ENCODE measurements at places on chromosomes 1 and 21.

GRCh38 chr1:171794085-171794484, 12.6 kb downstream of the METTL13 start:
- DNase-seq, result no peak

DNA sequence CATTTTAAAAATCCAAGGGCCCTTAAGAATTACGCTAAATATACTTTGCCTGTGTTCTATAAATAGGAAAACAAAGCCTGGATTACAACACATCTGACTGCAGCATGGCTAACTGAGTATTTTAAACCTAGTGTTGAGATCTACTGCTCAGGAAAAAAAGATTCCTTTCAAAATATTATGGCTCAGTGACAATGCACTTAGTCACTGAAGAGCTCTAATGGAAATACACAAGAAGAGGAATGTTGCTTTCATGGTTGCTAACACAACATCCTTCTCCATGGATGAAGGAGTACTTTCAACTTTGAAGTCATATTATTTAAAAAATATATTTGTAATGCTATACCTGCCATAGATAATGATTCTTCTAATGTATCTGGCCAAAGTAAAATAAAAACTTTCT, 248.3 kb upstream of the NEGR1 start:
- DNase-seq, result no peak

DNA sequence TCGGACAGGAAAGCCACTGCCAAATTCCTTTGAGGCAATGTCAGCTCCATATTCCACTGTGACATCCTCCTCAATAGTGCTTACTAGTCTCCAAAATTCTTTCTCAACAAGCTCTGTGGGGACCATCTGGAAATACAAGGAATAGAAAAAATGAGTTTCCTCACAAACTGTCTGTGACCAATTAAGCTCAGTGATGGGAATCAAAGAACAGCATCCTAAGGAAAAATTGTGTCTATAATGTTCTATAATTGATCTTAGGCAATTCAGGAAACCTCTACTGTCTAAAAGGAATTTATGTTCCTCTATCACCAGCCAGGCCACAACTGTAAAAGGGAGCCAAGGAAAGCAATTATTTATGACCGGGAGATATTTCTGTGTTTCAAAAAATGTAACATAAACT, 46.1 kb upstream of the SYT2 start:
- no peak for DNase-seq

DNA sequence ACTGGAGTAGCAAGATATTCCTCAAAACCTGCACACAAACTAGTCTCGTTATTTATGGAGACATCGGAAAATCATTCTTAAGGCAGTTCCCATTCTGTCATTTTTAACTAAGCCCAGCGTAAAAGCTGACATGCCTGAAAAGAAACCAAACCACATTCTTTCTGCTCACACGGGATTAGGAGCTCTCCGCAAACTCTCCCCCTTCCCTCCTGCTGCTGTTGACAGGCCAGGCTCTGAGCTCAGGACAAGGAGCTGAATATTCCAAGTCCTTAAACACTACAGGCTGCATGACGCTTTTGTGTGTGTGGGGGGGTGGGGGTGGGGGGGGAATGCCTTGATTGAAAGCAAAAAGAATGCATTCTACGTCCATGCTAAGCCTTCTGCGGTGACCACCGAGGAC, 5.2 kb downstream of the OLIG1 start:
- DNase-seq, result no peak

DNA sequence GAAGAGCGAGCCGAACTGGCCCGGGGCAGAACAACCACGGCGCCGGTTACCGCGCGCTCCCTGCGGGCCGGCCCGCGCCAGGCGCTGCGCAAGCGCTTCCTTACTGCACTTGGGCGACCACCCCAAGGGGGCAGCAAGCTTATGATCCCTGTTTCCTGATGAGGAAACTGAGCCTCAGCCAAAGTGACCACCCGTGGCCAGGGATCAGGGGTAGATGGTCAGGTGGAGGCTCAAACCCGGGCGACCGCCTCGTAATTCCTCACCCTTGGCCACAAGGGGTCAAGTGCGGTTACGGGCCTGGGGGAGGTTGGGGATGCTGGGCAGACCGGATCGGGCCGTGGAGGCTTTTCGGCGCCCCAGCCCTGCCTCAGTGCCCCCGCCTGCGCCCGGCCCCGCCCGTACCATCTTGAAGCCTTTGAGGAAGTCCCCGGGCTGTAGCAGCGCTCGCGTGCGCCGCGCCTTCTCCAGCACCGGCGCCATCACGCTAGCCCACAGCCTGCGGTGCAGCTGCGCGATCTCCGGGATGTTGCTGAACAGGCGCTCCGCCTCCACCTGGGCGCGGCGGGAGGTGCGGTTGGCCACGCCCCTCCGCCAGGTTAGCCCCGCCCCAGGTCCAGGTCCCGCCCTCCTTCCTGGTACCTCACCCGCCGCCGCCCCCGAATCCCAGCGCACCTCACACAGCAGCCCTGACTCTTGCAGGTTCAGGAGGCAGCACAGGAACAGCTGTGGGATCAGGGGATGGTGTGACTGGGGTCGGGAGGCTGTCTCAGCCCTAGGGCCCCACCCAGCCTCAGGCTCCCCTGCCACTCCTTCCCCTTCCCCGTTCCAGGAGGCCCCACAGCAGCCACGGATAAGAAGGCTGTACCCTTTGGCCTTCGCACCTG, 5.4 kb upstream of the TNFRSF25 start:
- no peak for DNase-seq

GRCh38 chr1:23544444-23545389, 13.7 kb upstream of the E2F2 start:
- peak; percentile 61 for DNase-seq

GRCh38 chr1:202105571-202106339, 17.0 kb upstream of the GPR37L1 start:
- DNase-seq, result peak; percentile 24

DNA sequence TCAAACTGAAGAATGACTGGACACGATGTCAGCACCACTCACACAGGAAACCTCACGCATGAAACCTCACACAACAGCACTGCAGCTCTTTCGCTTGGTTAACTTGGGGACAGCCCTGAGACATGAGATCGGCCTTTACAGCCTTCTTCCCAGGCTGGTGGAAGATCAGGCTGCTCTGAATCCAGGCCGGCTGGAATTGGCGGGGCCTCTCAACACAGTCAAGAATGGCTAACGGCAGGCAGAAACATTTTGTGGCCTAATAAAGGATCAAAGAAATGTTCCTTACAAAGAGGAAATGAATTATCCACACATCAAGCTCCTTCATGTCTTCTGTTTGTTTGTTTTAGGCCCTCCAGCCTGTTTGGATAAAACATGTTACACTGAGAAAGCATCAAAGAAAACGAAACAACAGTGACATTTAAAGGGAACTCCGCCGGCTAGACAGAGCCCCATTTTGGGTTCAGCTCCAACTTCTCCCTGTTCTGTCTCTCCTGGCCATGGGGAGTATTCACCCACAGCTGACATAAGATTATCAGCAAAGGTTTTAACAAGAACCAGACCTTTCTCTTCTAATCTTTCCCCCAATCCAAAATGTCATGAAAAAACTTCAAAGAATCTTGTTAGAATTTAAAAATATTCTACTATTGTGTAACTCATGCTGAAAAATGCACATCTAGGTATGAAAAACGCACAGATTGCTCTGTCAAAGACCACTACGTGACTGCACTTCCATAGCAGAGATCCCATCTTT, 131.2 kb downstream of the SLC45A1 start:
- no peak for DNase-seq

DNA sequence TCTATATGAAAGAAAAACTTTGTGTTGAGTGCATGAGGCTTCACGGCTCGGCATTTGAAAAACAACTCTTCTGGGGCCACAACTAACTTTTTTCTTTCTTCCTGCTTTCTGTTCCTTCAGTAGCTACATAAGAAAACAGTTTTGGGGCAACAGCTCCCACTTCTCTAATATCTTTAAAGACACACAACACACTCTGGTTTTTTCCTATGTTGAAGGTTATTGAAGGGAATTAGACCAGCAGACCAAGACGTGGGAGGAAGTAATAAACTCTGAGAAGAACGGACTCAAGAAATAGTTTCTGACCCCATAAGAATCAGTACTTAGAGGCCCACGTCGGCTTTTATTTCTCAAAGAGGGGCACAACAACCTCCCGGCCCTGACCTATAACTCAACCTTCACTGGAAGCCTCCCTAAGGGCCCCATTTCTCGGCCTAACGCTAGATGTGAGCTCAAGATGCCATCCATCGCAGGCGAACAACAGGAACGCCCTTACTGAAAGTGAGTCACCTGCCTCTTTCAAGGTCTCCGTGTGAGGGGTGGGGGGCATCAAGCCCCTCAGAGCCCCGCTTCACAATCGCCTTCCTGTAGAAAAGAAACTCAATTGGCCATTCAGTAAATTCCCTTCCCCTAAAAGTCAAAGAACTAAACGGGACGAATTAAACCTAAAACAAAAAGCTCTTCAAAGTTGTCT, 844 bp downstream of the ZMYM6 start:
- no peak for DNase-seq

DNA sequence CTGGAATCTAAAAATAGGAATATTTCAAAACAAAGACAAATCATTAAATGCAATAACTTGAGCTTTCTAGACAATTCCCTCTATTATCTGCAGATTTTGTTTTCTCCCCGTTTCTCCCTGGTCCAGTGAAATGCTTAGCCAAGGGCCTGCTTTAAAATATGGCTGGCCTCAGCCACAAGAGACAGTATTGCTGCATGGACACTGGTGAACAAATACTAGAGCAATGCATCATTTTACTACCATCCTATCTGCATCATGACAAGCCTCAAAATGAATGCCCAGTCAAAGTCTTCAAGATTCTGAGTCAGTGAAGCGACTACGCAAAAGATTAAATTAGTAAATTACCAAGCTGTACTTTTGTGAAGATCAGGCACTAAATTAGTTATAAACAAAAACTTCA, 80.5 kb downstream of the ENAH start:
- DNase-seq, result no peak

GRCh38 chr1:34865573-34865972, 6.0 kb upstream of the SMIM12 start:
- no peak for DNase-seq

GRCh38 chr1:60759291-60759690, 323.1 kb upstream of the NFIA start:
- no peak for DNase-seq

GRCh38 chr1:166703726-166704462, 135.4 kb upstream of the POGK start:
- no peak for DNase-seq

DNA sequence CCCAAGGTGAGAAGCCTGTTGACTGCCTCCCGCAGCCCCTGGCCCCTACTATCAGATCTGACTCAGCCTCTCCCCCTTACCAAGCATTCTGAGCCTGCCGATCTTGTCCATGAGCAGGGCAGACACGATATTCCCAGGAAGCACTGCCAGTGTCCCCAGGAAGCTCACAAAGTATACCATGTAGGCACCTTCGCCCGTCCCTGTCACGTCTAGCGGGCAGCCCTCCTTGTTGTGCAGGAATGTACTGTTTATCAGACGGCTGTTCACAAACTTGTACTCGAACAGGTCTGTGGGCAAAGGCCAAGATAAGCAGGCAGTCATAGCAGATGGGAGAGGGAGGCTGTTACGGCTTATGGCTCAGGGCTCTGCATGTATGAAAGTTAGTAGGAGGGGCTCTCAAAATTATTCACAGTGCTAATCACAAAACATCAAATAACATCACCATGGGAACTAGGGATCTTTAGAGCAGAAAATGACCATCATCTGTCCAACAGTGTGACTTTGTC, 7.3 kb downstream of the BOLA1 start:
- no peak for DNase-seq

GRCh38 chr1:20353836-20354235, 63.2 kb downstream of the VWA5B1 start:
- no peak for DNase-seq

DNA sequence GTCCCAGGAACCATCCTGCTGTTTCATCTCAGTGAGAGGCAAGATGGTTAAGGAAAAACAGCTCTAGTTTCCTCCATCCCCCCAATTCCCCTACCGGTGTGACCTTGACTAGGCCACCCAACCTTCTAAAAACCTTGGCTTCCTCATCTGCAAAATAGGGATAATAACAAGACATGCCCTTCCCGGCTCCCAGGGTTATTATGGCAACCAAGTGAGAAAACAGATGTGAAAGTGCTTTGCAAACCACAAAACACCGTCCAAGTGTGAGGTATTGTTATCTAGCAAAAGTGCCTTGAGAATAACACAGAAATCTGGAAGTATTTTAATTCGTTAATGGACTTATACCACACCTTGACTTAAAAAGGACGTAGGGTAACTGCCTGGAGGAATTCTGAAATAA, 62.7 kb downstream of the ITPKB start:
- DNase-seq, result no peak

DNA sequence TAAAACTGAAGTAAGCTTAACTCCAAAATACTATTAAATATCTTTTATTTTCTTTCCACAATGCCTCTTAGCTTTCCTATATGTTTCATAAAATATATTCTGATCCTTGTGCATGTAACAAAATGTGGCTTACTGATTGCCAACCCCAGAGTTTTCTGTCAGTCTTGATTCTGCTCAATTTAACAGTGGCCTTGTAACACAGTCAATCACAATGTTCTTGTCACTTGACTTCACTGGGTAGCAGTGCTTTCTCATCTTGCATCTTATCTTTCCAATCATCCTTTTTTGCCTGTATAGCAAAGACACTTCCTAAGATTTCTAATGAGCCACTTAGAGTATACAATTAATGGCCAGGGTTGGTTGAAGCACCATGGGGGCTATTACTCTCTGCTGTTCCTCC, 19.9 kb upstream of the BRINP3 start:
- DNase-seq, result no peak

DNA sequence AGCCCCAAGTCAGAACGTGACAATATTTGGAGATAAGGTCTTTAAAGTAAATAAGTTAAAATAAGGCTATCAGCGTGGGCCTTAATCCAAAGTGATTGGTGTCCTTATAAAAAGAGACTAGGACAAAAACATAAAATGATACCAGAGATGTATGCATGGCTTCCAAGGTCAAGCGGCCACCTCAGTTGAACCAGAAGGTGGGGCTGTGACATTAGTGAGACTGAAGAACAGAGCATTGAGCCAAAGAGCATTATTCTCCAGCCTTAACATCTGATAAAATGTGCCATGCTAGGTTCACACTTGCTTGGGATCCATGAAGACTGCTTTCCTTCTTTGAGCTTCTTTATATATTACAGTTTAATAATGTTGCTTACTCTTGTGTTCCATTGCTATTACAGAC, 554.6 kb downstream of the PLA2G4A start:
- DNase-seq, result no peak

DNA sequence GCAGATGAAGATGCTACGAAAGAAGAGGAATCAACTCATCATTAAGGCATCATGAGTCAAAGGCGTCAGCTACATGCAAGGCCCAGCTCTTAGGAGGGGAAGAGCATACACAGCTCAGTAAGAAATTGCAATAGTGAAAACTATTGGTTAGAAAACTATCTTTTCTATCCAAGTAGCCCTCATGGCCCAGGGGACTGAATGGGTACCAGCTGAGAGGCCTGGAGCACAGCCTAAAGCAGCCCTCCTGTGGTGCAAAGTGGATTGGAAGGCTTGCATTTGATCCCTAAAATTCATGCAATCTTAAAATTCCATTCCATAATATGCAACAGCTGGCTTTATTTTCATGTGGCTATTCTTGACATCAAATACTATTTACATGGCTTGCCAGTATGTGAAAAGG, 251.8 kb upstream of the USP24 start:
- DNase-seq, result no peak
